ENCODE measurements at places on chromosomes 11 and 22. TPM values are rescaled to one million over a fixed set of nuclear protein-coding genes. Genes with fewer than 3 reads are reported as not detected.

The SLC22A12 gene
- total RNA-seq = not detected

The NPAS4 gene
- not detected for total RNA-seq

The MAPK8IP2 gene
- 0.19 TPM for total RNA-seq

The GRK3 gene
- total RNA-seq = 30.1 TPM

The BEST1 gene
- not detected for total RNA-seq

The DGCR8 gene
- total RNA-seq = 73.2 TPM

The ZNF215 gene
- total RNA-seq = 3.4 TPM

The CREBZF gene
- 54.5 TPM for total RNA-seq

The LRRC74B gene
- total RNA-seq = not detected

The TIMP3 gene
- not detected for total RNA-seq

The GLYATL1 gene
- not detected for total RNA-seq

The OR10D3 gene
- not detected for total RNA-seq

The BACE1-AS gene
- total RNA-seq = 5.5 TPM

The APOA1 gene
- total RNA-seq = not detected

The HPS5 gene
- 24.5 TPM for total RNA-seq

The TBX10 gene
- total RNA-seq = not detected

The NAALAD2 gene
- total RNA-seq = not detected

The MAFF gene
- 12.6 TPM for total RNA-seq

The XKR3 gene
- not detected for total RNA-seq

The SLC22A9 gene
- not detected for total RNA-seq

The TMEM41B gene
- 26.5 TPM for total RNA-seq

The SCGB1A1 gene
- not detected for total RNA-seq

The SLC22A8 gene
- total RNA-seq = not detected

The NAP1L4 gene
- total RNA-seq = 272 TPM

The FXYD2 gene
- total RNA-seq = 1.9 TPM

The PTDSS2 gene
- total RNA-seq = 31.8 TPM

The LRRC32 gene
- total RNA-seq = 8.6 TPM

The PLA2G6 gene
- 43.2 TPM for total RNA-seq

The ROM1 gene
- 2.3 TPM for total RNA-seq

The ZNF70 gene
- total RNA-seq = 2.6 TPM

The RBFOX2 gene
- total RNA-seq = 3.9 TPM

The C11orf21 gene
- total RNA-seq = 2.4 TPM

The DBX1 gene
- not detected for total RNA-seq

The MOGAT2 gene
- not detected for total RNA-seq

The OR4A16 gene
- total RNA-seq = not detected
